ENCODE measurements at places on chromosomes 1 and 21.

- DNase-seq = no peak
These were observed 10.8 kb upstream of the BCAR3 start for GRCh38 chr1:93692451-93692861.

- no peak for DNase-seq
These were observed 186.2 kb upstream of the C1orf174 start for GRCh38 chr1:4086085-4086850.

- DNase-seq = peak; percentile 43
These were observed 56.2 kb downstream of the FCRL5 start for GRCh38 chr1:157496121-157496526.

DNA sequence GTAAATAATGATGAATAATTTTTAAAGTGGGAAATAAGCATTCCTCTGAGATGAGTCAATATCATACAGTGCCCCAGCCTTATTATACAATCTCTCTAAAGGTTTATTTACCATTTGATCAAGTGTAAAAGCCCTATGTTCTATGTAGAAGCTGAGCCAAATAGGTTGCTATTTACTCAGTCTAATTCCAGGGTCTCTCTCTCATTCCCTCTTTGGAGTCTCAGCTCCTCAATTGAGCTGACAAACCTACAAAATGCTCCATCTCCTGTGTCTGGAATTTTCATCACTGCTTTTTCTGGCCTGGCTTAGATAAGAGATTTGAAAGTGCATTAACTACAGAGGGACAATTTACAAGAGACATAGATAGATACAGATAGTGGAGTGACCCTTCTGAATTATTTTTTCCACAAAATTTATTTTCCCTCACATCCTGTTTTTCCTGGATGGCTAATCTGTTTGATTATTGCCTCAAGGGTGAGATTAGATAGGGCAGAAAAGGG is 24.8 kb upstream of the USH2A start:
- no peak for DNase-seq

DNA sequence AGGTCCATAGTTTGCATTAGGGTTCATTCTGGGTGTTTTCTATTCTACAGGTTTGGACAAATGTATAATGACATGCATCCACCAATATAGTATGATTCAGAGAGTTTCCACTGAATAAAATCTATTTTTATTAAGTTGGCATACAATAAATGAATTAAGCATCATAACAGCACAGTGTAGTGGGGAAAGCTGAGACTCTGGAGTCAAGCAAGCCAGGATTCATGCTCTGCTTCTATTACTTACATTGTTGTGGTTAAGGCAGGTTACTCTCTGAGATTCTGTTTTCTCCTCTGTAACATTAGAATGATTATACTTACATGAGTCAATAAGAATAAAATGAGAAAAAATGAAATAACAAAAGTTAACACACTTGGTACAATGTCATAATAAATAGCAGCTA is 131.3 kb downstream of the SLC30A10 start:
- DNase-seq = no peak

- no peak for DNase-seq
These were observed 48.2 kb downstream of the IL12RB2 start for GRCh38 chr1:67355745-67356424.

GRCh38 chr1:191101960-191102359 is 624.3 kb upstream of the BRINP3 start:
- no peak for DNase-seq

DNA sequence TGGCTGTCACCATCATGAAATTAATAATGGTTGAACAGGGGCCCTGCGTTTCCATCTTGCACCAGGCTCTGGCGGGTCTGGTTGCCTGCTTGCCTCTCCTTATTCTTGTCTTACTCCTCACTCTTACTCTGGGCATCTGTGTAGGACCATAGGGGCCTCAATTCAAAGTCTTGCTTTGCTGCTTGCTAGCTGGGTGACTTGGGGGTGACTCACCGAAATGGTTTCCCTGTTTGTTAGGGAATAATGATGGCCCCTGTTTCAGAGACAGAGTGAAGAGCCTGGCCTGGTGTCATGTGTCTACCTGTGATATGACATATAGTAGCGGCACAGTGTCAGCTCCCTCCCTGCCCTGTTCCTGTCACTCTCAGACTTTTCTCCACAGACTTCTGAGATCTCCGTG is 24.6 kb downstream of the KCNC4 start:
- DNase-seq = no peak

- DNase-seq = no peak
These were observed 14.1 kb downstream of the DISP1 start for GRCh38 chr1:222828939-222829338.

DNA sequence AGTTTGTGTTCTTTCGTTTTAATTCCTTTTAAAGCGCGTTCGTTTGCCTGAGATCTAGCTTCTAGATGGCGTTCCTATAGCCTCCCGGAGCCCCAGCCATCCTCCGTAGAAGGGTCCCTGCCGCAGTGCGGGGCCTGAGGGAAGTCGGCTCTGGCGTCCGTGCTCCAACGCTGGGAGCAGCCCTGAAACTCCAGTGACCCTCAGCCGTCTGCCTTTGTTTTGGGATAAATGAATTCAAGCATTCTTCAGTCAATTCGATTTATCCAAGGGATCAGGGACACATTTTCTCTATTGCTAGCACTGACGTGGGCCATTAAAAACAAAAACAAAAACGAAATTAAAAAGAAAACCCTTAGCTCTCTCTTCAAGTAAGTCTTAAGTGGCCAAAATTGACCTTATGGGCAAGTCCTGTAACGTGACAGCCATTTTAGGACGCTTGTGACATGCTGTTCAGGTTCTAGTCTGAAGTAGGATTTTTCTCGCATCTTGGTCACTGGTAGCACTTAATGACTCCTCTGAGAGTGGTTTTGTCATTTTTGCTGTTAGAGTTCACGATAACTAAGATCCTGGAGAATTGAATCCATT is 742 bp upstream of the HSPA13 start:
- DNase-seq = peak; percentile 16

GRCh38 chr1:29410476-29410875 is 174.2 kb downstream of the PTPRU start:
- DNase-seq = no peak

- DNase-seq = no peak
These were observed 163.6 kb downstream of the PAPPA2 start for GRCh38 chr1:176626572-176627061.

DNA sequence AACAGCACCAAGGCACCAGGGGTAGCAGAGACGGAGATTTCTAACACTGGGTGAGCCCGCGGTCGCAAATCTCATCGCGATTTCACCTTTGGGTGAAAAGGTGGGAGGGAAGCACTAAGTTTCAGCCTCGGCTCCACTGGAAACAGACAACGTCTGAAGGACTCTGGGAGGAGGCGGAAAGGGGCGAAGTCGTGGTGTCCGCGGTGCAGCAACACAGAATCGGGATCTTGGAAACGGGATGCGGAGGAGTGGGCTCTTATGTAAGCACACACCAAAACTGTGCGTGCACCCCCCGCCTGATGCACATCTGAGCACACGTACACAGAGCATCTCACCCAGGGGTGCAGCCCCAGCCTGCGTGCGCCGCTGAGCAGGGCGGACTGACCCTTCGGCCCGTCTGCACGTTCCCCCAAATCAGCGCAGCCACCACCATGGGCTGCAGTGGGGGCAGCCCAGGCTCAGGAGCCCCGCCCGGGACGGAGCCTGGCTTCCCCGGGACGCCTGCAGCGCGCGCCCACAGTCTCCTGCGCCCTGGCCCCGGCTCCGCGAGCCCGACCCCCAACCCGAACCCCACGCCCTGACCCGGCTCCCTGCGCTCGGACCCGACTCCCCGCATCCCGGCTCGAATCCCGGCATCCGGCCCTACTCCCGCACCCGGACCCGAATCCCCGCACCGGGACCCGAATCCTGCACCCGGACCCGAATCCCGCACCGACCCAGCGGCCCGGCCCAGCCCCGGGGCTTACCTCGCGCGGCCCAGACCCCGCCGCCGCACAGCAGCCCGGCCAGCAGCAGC is 670 bp downstream of the CLSTN1 start:
- peak; percentile 23 for DNase-seq

DNA sequence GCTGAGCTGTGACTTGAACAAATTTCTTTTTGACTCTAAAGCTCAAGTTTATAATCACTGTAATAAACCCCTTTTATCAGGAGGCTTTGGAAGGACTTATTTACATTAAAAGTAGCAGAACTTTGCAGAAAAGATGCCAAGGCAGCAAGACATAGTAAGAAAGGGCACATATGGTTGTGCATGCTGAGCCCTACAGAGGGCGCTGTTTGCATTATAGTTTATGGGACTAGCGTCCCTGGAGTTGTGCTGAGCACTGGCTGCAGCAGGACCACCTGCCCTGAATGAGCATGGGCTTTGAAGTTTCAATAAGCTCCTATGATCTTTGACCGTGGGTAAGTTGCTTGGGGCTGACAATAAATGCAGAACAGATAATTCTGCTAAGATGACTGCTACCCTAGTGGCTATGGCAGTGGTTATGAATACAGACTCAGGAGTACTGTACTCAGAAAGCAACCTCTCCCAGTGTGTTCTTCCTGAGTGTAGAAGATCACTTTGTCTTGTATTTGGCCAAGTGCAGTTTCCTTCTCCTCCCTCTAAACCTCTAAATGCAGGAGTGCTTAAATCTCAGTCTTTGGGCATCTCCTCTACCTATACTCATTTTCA is 45.4 kb upstream of the USP1 start:
- DNase-seq = no peak

DNA sequence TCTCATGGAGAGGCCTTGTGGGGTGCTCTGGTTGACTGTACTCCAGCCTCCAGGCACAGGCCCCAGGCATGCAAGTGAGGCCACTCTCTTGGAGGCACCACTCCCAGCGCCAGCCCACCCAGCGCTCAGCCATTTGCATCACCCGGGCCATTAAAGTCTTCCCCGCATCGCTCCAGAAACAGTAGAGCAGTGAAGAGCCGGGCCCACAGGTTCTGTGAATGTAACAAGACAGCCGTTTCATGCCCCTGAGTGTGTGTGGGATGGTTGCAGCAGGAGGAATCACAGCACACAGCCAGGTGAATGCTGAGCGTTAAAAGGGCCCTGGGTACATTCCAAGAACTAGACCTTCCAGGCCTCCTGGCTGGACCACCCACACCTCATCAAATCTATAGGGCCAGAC is 19.0 kb upstream of the CD2 start:
- no peak for DNase-seq

- no peak for DNase-seq
These were observed 38.4 kb downstream of the EEIG2 start for GRCh38 chr1:108598340-108598739.

- no peak for DNase-seq
These were observed 9.6 kb upstream of the SFT2D2 start for GRCh38 chr1:168216171-168216570.

DNA sequence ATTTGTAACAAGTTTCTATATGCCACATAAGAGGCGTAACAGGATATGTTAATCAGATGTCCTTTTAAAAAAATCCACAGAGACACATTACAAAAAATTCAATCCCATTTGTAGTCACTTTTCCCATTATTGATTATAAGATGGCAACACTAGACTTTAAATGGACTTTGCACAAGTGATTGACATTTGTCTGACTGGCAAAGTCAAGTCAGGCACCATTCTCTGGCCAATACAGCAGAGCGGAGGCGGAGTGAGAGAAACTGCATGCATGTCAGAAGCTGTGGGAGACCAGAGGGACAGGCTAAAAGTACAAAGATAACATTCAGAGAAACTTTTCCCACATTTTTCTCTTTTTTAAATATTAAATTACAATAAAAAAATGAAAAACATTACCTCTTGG is 28.1 kb upstream of the RGS5 start:
- no peak for DNase-seq

GRCh38 chr1:63966016-63966415 is 192.2 kb downstream of the ROR1 start:
- DNase-seq = no peak

- no peak for DNase-seq
These were observed 1.3 kb upstream of the DOCK7 start for GRCh38 chr1:62689524-62689923.

- no peak for DNase-seq
These were observed 8.5 kb upstream of the FYB2 start for GRCh38 chr1:56827711-56828110.

DNA sequence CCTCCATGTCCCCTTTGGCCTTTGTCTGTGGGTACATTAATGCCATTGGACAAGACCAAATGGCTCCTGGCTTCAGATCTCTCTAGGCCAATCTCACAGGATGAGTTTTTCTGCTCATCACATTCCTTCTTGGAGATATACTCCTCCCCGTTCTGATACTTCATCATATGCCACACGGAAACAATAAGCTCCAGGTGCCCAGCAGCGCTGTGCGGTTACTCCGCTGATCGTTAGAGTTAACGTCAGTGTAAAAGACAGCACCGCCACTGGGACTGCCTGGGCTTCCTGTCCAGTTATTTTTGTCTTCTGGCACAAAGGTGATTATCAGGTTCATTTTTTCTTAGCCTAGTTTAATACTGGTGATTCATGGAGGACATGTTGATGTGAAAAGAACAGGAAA is 22.5 kb downstream of the CACHD1 start:
- no peak for DNase-seq

GRCh38 chr1:8667869-8668594 is 149.4 kb downstream of the RERE start:
- DNase-seq = no peak

DNA sequence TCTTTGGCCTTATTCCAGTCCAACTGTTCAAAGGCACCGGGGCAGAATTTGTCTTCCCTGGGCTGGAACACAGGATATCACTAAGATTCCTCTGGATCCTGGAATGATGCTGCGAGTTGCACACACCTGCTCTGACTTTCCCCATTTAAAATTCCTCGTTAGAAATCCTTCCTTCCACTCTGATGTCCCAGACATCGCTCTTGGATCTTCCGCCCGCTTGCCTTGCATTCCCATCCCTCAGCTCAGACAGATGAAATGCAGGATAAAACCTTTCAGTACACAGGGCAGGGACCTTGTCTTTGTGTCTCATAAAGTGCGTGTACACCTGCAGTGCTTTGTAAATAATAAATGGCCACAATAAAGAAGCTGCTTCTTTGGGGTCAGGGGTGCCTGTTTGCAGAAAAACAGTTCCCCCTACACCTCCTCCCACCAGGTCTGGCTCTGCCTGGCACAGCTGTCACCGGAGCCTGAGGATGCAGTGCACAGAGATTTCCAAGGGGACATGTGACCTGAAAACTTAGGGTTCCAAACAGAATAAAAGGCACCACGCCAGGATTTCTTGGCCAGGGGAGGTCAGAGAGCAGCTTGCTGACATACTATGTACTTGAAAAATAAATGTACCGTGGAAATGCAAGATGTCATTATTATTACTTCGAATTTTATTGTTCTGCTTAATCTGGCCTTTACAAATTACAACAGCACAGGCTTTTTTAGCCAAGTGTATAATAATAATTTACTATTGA is 62.9 kb upstream of the SYT6 start:
- DNase-seq = no peak

GRCh38 chr1:39692152-39693074 is 1.2 kb upstream of the HPCAL4 start:
- DNase-seq = no peak

All from A549 (cell line).